Heart right ventricle (tissue), 16 donors: ENCODE measurements at places on chromosomes 5 and 9.

GRCh38 chr5:717143-717542 lies 24.0 kb upstream of the TPPP start:
- no peak for DNase-seq

GRCh38 chr9:78004478-78005229 lies 27.0 kb downstream of the GNAQ start:
- no peak for DNase-seq

DNA sequence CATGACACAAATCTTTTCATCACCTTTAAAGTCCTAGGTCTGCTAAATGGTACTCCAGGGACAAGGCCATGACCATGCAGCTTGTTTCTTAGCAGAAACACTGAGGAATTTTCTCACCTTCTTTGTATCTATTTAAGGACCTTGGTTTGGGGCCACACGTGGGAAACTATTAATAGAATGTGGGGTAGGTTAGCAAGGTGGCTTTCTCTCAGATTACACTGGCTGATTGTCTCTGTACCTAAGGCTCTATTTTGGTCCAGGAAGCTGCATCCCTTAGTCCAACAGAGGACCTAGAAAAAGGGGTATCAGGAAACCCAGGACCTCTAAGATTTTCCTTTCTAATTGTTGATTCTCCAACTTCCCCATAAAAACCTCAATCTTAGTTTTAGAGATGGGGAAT lies 36.3 kb upstream of the FRMD3 start:
- no peak for DNase-seq

DNA sequence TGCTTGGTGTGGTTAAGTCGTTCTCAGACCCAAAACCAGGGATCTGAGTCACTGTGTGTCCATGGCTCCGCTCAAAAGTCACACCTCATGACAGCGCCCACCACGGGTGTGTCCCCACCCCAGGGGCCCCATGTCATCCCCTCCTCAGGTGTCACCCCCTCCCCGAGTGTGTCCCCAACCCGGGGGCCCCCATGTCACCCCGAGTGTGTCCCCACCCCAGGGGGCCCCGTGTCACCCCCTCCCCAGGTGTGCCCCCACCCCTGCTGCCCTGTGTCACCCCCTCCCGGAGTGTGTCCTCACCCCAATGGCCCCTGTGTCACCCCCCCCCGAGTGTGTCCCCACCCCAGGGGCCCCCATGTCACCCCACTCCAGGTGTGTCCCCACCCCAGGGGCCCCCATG lies 5.1 kb downstream of the LRRC14B start:
- DNase-seq, result no peak

DNA sequence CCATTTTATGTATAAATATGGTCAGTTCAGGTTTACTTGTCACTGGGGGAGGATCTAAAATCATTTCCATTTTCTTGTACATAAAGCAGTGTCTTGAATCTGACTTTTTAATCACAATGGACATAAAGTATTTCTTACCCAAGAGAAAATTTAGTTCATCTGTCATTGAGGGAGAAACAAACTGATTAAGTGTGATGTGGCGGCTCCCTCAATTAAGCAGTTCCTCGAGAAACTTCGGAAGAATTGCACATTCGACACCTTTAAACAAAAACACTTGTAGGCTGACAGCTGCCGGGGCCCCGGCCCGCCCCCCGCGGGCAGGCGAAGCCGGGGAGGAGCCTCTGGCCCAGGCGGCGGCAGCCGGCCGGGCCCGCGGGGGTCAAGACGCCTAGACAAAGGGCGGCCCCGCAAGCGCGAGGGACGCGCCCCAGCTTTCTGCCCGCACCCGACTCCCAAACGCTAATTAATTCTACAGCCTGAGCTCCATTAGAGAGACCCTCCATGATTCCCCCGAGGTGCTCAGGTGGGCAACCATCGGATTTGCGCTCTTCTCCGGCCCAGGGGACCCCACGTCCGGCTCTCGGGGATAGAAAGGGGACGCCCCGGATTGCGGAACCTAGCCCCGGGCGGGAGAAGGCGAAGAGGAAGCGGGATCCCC lies 750 bp downstream of the TRIM36 start:
- no peak for DNase-seq

DNA sequence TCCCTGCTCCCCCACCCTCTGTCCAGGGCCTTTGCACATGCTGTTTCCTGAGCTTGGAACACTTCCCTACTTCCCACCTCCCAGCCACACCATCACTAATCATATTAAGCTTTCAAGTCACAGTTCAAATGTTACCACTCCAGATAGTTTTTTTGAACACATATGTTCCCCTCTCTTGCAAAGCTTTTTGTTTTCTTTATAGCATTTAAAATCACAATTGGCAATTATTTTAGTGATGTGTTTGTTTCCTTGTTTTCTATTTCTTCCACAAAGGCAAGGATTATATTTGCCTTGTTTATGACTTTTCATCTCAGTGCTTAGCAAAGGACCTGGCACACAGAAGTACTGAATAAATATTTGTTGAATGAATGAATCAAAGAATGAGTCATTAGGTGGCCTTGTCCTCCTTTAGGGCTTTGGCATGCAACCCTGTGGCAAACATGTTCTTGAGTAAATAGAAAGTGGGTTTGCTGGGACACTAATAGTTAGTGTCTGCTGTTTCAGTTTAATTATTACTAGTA lies 386.8 kb downstream of the FGF10 start:
- no peak for DNase-seq

- DNase-seq, result peak; percentile 48
Observed at GRCh38 chr5:177537389-177538361, 16.7 kb downstream of the FAM193B start.

DNA sequence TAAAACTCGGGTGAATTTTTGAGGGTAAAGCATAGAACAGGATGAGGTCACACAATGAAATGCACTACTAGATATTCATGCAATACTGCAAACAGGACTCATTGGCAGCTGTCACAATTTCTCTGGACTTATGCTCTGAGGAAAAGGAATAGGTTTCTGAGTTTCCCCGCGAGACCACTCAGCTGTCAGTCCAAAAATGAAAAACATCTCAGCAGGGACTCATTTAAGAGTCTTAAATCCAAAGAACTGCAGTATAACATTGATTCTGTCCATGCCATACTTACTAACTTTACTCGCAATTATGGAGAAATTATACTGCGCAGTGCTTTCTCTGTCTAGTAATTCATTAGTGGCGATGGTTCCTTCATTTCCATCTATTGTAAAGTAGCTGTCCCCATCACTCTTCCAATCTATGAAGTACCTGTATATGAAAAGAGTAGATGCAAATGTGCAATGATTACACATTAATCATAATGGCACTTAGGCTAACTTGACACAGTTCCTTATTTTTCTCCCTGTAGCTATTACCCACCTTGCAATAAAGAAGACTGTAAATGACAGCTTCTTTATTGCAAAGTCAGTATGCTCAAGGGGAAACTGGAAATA lies 1070.0 kb downstream of the CDH12 start:
- no peak for DNase-seq

DNA sequence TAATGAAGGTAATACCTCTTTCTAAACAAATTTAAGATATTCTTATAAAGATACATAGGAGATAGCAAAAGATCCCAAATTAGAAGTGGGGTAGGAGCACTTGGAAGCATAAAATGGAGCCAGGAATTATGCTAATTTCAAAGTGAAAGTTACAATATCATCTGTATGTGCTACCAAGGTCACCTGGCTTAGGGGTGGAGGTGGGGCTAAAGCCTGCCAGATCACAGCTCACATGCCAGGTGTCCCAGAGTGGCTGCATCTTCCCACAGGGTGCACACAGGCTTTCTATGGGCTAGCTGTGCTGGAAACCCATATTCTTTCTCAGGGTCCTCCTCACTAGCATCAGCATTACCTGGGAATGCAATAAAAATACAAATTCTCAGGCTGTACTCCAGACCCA lies 118.2 kb upstream of the TXNDC8 start:
- DNase-seq, result no peak

DNA sequence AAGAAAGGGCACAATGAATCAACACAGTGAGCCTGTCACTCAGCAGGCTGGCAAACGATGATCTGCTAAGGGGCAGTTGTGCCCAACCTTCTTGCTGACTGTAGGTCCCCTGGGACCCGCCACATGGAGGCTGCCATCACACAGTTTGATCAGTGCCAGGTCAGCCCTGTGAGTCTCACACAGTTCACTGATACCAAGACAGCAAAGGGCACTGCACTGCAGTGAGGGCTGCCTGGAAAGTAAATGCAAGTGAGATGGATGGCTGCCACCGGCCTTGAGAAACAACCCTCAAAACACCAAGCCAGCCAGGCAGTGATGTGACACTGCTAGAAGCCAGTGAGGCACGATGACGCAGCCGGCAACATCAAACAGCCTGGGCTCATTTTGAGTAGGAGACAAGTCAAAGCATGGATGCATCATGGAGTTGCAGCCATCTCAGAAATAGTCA lies 30.3 kb downstream of the FOXD1 start:
- no peak for DNase-seq

DNA sequence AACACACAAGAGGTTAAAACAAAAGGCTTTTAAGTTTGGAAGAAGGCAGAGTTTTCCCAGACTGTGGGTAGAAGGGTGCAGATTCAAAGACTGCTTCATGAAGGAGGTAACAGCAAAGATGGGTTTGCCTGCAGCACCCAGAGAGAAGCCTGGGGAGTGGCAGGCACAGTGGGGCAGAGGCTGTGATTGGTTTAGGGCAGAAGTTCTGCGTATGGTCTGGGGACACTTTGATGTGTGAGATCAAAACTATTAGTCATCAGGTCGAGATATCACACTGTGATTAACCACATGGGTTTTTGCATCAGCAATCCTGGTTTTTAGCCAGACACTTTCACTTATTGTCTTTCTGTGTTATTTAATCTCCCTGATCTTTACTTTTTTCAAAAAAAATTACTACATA lies 188.8 kb upstream of the GLRA1 start:
- DNase-seq, result no peak

DNA sequence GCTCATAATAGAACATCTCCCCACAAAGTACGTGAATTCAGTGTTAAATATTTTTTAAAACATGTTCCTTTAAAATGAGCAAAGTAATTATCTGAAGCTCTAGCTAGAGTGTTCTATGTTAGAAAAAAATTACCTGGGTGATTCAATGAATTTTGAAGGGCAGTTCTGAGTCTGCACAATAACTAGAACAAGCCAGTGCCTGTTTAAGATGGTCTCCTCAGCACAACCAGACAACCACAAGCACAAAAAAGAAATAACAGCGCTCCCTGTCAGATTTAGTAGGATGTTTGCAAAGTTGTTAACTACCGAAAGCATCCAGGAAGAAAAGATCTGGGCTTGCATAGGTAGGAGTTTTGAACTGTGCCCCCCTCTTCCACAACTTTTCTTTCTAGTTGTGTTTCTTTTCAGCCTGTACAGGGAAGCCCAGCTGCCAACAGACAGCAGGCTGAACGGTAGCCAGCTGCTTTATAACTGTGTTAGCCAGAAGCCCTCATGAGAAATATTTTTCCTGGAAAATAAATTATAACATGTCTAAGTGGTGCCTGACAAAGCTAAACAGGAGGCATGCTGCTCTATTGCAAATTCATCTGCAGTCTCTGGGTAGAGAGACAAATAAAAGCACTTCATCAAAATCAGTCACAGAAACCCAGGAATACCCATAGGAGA lies 1026.9 kb downstream of the MAT2B start:
- no peak for DNase-seq

DNA sequence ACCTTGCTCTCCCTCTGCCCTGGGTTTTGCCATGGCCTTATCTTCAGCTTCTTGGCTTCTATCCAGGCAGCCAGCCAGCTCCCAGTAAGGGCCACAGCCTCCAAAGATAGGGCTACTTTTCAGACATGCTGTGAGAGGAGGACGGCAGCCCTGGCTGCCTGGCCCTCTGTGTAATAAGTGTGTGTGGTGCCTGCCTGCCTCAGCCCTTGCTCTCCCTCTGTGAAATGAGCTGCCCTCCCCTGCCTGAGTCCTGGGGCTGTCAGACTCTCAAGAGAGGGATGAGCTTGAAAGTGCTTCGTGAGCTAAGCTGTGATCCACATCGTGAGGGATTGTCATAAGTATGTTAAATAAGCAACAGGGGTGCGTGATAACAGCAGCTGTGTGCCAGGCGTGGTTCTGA lies 8.1 kb downstream of the NDST1 start:
- DNase-seq, result no peak

- no peak for DNase-seq
Observed at GRCh38 chr9:16417161-16417560, 453.3 kb downstream of the BNC2 start.

- peak; percentile 86 for DNase-seq
Observed at GRCh38 chr9:126398403-126399058, 71.9 kb downstream of the MVB12B start.

GRCh38 chr9:131441441-131441840 lies 47.6 kb downstream of the PRRC2B start:
- DNase-seq, result no peak

- no peak for DNase-seq
Observed at GRCh38 chr9:107467416-107467815, 22.2 kb downstream of the KLF4 start.

DNA sequence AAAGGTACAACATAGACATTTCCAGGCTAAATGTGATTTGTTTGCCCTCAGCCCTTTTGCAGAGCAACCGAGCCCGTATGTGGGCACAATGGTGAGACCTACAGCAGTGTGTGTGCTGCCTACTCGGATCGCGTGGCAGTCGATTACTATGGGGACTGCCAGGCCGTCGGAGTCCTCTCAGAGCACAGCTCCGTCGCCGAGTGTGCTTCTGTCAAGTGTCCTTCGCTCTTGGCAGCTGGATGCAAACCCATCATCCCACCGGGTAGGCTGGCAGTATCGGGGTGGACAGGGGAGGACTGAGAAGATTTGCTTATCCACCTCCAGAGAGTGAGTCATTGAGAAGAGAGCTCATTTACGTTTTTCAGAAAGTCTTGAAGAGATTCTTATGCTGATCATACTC lies 17.8 kb upstream of the GLIPR2 start:
- DNase-seq, result no peak

DNA sequence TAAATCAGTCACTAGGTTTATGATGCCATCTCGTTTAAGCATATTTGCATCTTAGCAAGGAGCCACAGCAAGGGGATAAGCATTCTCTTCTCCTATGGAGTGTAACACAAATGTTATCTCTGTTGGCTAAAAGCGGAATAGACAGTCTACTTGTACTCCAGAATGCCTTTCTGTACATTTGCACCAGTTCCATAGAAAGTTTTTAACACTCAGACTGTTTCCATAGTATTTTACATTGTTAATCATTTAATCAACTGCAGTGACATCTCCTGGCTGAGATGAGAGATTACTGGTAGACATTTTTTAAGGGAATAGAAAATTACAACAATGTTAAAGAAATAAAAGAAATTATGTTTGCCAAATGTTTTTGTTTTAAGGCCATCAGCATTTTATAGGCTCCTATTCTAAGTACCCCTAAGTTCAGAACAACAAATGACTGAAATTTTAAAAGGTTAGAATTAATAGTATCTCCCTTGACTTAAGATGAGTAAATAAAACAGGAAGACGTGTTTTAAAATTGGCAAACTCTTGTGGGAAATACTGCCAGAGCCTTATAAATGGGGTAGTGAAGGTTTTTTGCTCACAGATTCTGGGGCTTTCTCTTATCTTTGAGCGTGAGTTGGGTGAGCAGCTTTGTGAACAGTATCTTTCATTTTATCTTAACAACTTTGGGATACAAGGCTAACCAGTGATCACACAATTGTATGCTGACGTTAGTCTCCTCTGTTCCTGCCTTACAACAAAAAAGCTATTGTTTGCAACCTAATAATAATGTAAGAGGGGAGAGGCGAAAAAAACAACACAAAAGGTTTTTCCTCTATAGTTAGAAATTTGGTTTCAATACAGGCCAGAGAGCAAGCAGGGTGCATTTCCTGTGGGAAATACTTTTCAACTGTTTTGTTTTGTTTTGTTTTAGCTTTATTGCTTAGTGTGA lies 294.3 kb downstream of the FBXL7 start:
- DNase-seq, result no peak

- DNase-seq, result no peak
Observed at GRCh38 chr9:137318602-137319001, 16.5 kb upstream of the NRARP start.
